Stromal cell of bone marrow (primary cell): ENCODE measurements at places on chromosomes 6 and 20.

DNA sequence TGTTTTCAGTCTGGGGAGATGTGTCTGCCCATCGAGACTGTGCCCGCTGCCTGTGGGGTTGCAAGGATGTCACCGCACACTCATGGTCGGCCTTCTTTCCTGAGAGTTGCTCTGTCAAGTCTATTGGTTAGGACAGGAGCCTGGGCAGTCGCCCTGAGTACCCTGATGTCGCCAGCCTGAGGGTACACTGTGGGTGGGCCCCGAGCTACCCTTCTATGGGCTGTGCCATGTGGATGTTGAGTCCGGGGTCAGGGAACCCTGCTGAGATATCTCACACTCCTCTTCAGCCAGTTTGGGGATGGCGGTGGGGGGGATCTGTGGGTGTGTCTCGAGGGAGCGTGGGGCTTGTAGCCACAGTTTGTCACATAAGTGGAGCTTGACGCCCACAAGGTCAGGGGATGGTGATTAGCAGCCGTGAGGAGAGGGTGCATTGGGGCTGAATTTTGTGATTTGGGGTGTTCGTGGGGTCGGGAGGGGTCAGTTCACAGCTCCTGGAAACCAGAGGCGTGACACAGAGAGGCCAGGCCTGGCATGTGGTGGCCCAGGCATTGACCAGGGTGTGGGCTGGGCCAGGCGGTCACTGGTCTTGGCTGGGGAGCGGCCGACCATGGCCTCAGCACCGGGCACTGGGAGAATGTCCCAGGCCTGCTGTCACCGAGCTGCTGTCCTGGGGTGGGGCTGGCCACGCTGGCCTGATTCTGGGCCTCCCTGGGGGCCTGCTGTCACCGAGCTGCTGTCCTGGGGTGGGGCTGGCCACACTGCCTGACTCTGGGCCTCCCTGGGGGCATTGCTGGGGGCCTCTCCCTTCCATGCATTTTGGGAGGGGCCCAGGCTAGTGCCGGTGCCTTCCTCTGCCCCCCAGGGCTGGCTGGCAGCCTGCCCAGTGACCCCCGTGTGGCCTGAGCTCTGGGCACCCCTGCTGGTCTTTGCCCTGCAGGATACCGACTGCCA lies 1.6 kb upstream of the NPBWR2 start:
- no peak for DNase-seq

DNA sequence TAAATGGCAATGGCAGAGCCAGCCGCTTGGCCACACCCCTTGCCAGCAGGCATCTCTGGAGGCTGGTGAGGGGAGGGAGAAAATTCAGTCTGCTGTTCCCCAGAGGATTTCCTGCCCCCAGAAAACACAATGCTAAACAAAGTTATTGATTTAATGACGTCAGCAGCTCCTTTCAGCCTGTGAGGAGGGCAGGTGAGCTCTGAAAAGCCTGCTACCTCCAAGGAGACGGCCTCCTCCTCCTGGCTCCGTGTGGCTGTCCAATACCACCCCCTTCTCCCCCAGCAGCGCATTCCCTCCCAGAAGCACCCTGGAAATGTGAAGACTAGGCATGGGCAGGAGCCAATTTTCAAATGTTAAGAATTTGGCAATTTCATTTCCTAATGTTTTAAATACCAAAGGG lies 393.1 kb downstream of the ZFAND3 start:
- no peak for DNase-seq

- no peak for DNase-seq
Measured at GRCh38 chr20:52103913-52104545, 87.5 kb downstream of the ZFP64 start.

DNA sequence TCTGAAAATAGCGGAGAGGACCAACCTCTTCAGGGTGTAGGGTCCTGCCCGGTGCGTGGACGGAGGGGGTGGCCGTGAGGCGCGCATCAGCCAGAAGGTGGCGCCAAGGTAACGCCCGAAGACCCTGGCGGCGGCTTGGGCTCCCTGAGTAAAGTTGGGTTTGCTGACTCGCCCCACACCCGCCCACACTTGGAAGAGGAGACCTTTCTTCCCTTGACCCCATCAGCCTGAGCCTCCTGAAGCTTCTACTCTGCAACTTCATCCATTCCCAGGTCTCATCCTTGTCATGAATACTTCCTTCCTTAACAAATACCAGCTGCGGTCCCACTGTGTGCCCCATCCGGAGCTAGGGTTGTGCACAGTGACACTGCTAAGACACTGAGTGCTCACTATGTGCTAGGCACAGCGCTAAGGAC lies 14.6 kb downstream of the CD40 start:
- DNase-seq: peak; percentile 25

- DNase-seq: no peak
Measured at GRCh38 chr6:140855520-140855919, 1277.2 kb upstream of the GJE1 start.

DNA sequence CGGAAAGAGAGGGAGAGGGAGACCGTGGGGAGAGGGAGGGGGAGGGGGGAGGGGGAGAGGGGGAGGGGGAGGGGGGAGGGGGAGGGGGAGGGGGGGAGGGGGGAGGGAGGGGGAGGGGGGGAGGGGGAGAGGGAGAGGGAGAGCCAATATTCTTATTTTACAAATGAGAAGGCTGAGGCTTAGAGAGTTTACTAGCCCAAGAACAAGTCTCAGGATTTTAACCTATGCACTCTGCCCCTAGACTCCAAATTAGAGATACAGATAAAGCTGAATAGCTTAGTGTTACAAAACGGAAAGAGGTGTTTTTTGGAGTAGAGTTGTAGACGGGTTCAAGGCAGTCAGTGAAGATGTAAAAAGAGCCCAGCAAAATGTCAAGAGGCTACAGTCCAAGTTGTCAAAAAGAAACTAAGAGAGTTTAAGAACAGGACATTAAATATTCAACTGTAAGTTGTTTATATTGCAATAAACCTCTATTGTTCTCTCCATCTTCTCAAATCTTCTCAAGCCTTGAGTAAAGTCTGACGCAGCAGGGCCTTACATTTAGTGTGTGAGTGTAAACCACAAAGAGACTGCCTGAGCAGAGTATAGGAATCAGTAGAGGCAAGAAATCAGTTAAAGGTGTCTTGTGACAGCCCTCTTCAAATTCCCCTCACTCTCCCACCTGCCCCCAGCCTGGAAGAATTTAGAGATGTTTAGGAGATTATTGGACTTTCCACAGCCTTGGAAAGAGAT lies 34.9 kb upstream of the AKIRIN2 start:
- DNase-seq: no peak
